T-cell (primary cell): ENCODE measurements at places on chromosomes 2 and 18.

DNA sequence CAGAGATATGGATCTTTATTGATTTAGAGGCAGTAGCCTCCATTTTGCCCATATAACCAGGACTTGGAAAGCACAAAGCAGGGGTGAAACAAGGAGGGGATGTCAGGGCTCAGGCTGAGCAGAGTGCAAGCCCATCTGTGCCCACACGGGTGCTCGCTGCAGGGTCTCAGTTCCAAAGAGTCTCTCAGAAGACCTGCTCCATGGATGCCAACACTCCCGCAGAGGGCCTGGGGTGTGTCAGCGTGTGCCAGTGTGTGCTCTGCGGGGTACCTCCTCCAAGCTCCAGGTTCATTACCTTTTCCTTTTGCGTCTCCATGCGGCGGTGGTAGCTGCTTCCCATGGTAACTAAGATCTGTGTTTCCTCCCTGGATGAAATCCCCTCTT is 107.5 kb downstream of the EIPR1 start:
- no peak for DNase-seq

GRCh38 chr2:147603447-147603846 is 241.4 kb upstream of the ACVR2A start:
- DNase-seq = no peak

- no peak for DNase-seq
Measured at GRCh38 chr2:47499093-47499492, 96.1 kb downstream of the MSH2 start.

DNA sequence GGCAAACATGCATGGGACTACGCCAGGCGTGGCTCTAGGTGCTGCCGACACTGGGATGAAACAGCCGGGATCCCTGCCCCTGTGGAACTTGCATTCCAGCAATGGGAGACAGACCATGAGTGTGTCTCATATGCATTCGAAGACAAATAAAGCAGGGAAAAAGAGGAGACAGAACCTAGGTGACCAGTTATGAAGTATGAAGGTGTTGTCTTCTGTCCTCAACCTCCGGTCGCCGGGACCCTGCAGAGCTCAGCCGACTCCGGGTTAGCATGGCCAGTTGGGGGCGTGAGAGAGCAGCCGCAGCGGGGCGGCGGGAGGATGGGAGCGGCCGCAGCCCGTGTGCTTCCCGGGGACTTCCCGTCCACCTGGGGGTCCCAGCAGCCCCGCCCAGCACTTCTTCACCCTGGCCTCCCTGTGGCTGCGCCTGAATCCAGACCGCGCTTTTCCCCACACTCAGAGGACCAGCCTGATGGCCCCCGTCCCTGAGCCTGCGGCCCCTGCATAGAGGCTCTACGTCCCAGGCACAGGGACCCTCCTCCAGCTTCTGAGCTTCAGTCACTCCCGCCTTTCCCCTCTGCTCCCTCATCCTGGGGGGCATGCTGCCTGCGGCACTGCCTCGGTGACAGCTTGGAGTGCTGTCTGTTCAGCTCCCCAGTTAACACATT is 11.4 kb downstream of the ID2 start:
- DNase-seq = no peak

- no peak for DNase-seq
Measured at GRCh38 chr2:234374736-234375135, 122.1 kb downstream of the ARL4C start.

- no peak for DNase-seq
Measured at GRCh38 chr18:59353079-59353680, 5.9 kb downstream of the LMAN1 start.

- DNase-seq = no peak
Measured at GRCh38 chr2:38960609-38961320, 71.1 kb downstream of the ARHGEF33 start.

GRCh38 chr2:219570194-219570923 is 980 bp downstream of the OBSL1 start:
- no peak for DNase-seq

DNA sequence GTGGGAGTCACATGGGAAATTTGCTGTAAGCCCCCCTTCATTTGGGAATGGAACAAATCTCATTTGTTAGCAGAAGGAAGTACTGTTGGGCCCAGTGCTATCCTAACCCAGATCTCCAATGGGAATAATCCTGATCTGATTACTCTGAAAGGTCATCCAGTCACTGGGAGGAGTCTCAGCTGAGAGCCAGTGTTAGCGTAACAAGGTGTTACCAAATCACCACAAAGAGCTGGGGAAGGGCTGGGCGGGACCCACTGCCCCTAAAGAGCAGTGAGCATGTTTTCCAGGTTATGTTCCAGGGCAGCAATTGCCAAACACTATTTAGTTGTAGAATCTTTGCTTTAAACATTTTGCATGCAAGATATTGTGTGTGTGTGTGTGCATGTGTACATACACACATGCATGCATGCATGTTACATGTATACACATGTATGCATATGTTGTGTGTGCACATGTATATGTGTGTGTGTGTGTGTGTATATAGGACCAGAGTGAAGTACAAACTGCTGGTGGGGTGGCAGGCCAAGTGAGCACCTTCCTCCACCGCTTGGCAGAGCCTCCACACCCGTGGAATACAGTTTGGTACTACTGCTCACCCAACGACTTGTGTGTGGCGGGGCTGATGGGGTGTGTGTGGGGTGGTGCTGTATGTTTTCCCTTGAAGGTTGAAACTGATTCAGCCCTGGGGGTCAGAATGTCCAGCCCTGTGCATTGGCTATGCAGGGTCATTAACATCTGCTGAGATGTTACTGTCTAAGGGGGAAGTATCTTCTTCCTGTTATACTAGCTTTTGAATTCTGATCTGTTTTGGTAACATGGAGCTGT is 15.2 kb downstream of the INPP5D start:
- DNase-seq = no peak

DNA sequence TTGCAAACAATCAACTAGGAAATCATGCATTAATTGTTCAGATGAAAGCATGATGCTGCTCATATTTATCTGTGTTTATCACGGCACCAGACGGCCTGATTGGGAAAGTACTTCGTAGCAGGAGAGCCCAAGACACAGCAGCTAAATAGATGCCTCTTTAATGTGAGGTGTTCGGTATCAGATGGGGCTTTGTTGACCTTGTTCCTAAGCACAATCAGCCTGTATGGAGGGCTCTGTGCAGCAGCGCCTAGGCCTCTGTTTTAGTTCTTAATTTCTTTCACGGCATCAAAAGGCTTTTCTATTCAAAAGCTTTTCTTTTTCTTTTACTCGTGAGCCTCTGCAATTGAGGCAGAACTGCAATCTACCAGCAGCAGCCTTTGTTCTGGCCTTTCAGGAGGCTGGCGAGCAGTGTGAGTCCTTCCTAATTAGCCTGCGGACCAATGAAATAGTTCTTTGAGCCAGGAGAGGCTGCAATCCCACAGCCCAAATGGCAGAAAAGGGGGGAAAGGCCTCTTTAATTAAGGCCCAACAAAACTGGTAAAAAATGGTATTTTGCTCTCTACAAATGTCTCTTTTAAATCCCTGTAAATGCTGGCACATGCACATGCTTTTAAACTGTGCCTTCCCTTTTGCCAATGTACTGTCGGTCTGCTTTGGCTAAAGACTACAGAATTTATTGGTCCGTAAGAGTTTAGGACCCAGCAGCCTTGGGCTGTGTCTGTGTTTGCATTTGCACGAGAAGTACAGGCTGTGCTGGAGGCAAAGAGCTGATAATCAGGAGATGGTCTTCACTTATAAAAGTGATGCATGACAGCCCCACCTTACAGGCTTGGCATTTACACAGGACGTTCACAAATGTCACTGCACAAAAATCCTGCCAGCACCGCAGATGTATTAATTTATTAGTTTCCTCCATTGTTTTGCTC is 159.6 kb downstream of the RND3 start:
- DNase-seq = no peak

- DNase-seq = no peak
Measured at GRCh38 chr2:219118504-219118903, 42.1 kb downstream of the NHEJ1 start.

DNA sequence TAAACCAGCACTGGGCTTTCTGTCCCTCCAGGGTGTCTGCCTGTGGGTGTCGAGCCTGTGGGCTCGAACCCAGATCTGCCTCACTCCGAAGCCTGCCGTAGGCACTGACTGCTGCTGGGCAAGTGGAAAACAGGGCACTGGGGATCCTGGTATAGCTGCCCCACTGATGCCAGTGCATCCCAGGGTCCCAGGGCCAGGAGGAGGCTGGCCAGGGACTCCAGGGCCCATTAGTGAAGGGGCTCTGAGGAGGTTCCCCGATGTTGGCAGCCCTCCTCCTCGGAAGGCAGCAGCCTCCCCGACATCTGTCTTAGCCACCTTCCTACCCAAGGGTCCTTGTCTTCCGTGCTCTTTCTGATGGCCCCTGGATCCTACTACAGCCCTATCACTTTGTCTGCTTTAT is 96.1 kb downstream of the RTN4 start:
- no peak for DNase-seq

GRCh38 chr2:54728669-54729120 is 5.2 kb downstream of the EML6 start:
- DNase-seq = no peak

DNA sequence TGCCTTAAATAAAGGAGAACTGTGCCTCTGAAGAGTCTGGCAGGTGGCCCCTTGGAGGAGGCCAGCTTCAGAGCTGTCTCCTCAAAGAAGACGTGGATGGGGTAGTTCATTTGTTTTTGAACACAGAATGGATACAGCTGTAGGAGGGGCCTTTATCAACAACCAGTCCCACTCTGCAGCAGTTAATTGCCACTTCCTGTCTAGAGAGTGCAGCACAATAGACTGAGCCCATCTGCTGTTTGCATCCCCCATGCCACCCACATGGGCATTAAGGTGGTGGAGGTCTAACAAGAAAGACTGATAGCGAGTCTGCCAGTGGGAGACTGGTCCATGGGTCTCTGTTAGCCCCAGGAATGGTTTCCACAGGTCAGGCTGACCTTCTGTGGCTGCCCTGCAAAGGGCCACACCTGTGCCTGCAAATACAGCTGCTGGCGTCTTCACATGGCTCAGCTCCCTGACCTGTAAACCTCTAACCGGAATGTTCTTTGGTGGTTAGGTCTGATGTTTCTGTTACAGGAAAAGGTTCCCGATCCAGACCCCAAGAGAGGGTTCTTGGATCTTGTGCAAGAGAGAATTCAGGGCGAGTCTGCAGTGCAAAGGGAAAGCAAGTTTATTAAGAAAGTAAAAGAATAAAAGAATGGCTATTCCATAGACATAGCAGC is 153.3 kb upstream of the ITGA6 start:
- no peak for DNase-seq

DNA sequence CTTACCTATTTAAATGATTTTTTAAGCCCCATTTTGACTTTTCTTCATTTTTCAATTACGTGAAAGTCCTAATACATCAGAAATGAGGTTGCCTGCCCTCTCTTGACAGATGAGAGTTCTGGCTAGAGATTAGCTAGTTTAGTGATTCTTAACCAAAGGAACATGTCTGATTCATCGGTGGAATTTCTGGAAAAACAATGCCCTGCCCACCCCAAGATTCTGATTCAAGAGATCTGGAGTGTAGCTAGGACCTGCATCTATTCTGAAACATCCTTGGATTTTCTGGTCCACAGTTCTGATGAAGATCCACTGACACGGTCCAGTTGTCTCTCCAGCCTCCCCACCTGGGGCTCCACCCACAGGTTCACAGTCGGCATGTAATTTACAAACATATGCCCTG is 111.2 kb downstream of the KLF7 start:
- DNase-seq = no peak

DNA sequence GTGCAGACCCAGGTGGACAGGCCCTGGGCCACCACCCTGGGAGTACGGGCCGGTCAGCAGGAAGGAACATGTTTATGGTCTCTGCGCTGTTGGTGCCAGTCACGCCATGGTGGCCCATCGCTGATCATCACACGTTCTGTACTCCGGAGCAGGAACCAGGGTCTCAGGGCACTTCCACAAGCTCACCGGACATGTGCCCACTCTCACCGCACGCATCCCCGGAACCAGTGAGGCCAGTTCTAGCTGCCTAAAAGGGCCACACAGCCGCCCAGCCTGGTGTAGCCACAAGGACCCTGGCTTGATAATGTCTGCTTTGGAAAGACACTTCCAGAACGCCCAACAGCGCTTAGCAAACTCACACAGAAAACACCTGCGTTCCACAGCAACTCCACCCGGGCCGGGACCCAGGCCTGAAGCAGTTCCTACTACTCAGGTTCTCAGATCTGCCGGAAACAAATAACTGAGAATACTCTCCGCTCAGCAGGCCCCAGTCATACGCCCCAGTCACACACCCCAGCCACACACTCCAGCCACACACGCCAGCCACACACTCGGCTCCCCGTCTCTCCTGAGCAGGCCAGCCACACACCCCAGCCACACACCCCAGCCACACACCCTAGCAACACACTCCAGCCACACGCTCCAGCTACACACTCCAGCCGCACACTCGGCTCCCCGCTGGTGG is 123.3 kb downstream of the HDAC4 start:
- DNase-seq = no peak

DNA sequence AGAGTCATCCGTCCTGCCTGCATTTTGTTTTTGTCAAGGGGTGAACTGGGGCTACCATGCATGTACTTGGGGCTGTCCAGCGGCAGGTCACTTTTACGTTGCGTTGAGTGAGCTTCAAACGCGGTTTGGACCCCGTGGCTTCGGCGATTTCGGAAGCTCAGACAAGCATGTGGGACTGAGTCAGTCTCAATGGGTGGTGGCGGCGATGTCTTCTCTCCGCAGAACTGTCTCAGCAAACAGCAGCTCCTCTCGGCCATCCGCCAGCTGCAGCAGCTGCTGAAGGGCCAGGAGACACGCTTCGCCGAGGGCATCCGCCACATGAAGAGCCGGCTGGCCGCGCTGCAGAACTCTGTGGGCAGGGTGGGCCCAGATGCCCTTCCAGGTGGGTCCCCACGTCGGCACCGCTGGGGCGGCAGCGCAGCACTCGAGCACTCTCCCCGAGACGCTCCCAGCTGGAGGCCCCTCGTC is 21.3 kb downstream of the FBLN7 start:
- no peak for DNase-seq

- DNase-seq = no peak
Measured at GRCh38 chr2:210557721-210558120, 1.3 kb downstream of the CPS1 start.

DNA sequence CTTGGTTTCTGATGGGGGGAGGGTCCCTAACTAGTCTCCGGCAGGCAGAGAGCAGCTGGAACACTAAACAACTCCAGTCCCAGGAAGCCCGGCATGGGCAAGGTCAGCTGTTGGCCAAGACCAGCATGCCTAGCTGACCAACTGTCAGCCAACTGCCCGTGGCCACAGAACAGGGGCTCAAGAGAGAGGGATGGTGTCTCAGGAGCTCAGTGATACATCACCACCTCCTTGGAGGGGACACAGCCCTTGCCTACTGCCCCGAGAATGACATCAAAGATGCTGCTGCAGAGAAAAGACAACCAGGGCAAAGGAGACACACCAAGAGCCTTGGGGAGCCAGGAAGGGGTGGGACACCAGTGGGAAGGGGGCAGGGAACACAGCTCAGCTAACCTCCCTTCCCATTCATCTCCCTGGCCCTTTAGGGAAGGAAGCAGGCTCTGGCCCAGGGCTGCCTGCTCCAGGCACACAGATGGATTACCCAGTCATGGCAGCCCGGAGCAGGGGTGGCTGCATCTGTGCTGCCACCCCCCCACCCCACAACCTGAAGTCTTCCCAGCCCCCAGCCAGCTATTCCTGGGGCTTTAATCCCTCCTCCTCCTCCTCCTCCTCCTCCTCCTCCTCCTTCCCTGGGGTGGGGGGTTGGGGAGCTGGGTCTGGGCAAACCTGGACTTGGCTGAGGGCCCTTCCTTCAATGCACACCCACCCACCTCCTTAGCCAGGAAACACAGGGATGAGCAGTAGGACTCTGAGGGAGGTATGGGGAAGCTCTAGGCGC is 1.9 kb downstream of the BIN1 start:
- no peak for DNase-seq
